ENCODE measurements at places on chromosomes 2 and 18. TPM values are rescaled to one million over a fixed set of nuclear protein-coding genes. Genes with fewer than 3 reads are reported as not detected.
A peak's percentile ranks its signal among the peaks of the same experiment; 100 is the strongest.

Gene NCKAP5
- 1.9 TPM for total RNA-seq

Gene REG1B
- total RNA-seq = 1.8 TPM

GRCh38 chr18:47120428-47120827 lies 29.9 kb downstream of the HDHD2 start:
- DNase-seq = no peak
- no peaks in the 10 kb centered on the region for H3K27me3 ChIP-seq
- H3K4me3 ChIP-seq = no peak overlapping the region
- peaks cover 4% of the 10 kb centered on the region for H3K36me3 ChIP-seq
- no peaks in the 10 kb centered on the region for H3K4me1 ChIP-seq

Gene RBM44
- total RNA-seq = 7.1 TPM

- H3K4me1 ChIP-seq = peaks cover 9% of the 10 kb centered on the region
- H3K27ac ChIP-seq = peak overlapping the region; percentile 91
- DNase-seq = no peak
- no peaks in the 10 kb centered on the region for H3K27me3 ChIP-seq
- peaks cover 4% of the 10 kb centered on the region for H3K36me3 ChIP-seq
- peak overlapping the region; percentile 58 for H3K4me3 ChIP-seq
Measured at GRCh38 chr2:111973701-111974100, 75.3 kb downstream of the MERTK start.

- no peaks in the 10 kb centered on the region for H3K27me3 ChIP-seq
- no peak overlapping the region for H3K27ac ChIP-seq
- DNase-seq = no peak
Measured at GRCh38 chr18:38759457-38759856, 1193.9 kb upstream of the CELF4 start.

Gene ADD2
- 1.6 TPM for total RNA-seq

Gene TCF23
- not detected for total RNA-seq
